Cortex of kidney (tissue), 1 donor: ENCODE measurements at places on chromosomes 13 and 19.

- DNase-seq, result no peak
Observed at GRCh38 chr13:112821340-112822055, 131.7 kb downstream of the ATP11A start.

DNA sequence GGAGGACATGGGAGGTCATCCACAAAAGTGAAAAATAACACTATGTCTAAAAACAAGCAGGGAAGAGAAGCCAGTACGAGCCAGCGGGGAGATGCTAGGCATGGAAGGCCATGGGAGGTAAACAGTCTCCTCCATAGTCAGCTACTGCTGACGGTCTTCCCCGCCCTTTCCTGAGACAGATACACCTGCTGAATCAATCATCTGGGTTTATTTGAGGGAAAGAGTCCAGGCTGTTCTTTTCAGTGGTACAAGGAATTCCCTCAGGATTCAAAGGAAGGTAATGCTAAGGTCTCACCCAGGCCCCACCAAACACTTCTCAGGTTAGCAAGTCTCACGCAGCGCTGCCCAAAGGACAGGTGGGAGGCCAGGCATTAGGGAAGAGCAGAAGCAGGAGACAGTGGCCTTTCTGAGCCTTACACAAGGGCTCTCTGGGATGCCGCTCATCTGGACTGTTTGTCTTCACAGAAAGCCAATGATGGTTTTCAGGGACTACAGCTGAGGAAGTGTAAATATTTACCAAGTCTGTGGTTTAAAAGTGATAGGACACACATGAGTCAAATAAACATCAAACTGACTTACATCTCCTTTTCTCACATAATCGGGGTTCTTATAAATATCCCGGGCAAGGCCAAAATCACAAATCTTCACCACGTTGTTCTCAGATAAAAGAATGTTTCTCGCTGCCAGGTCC is 173.9 kb downstream of the FLT1 start:
- DNase-seq, result no peak

DNA sequence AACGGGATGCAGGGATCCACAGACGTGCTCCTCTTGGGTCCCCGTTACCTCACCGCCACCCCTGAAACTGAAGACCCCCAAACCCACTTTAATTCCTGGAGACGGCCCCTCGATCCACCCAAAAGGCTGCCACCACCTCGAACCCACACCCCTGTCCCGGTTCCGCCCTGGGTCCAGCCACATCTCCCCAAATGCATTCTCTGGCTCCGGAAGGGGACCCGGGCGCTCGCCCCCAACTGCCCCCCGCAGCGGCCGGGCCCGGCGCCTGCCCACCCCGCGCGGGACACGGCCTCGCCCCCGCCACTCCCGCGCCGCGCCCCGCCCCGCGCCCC is 219 bp upstream of the FSTL3 start:
- DNase-seq, result no peak

DNA sequence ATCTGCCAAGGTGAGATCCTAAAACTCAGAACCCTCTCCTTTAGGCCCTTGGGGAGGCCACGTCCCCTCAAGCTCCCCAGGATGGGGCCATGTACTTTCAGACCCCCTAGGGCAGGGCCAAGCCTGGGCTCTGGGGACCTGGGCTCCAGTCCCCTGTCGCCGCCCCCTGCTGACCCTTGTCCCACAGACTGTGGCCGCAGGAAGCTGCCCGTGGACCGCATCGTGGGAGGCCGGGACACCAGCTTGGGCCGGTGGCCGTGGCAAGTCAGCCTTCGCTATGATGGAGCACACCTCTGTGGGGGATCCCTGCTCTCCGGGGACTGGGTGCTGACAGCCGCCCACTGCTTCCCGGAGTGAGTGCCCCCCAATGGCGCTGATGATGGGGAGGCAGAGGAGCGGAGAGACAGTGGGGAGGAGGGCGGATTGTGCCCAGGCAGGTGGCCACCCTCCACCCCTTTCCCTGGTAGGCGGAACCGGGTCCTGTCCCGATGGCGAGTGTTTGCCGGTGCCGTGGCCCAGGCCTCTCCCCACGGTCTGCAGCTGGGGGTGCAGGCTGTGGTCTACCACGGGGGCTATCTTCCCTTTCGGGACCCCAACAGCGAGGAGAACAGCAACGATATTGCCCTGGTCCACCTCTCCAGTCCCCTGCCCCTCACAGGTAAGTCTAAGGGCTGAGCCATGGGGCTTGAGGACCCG is 18.8 kb downstream of the HPN start:
- no peak for DNase-seq

- DNase-seq, result no peak
Observed at GRCh38 chr19:3985643-3986259, 488 bp upstream of the EEF2 start.

DNA sequence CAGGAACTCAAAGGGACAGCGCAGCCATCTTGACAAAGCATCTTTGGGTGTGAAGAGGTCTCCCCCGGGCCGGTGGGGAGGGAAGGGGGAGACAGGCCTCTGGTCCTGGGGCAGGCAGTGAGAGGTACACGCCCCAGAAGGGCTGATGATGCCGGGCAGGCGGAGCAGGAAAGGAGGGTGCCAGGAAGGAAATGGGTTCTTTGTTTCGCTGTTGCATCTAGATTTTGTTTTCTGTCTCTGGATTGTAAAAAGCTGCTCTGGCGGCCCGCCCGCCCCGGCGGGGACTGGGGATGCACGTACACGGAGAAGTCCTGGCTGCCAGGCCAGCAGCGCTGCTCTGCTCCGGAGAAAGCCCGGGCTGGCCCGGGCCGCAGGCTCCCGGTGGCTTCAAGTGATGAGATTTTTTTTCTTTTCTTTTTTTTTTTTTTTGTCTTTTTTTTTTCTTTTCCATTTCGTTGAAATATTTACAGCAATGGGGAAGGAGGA is 13.2 kb upstream of the ASF1B start:
- DNase-seq, result no peak

- DNase-seq, result no peak
Observed at GRCh38 chr13:84563611-84564010, 681.3 kb upstream of the SLITRK1 start.

GRCh38 chr13:35914662-35915061 is 216.5 kb downstream of the DCLK1 start:
- DNase-seq, result no peak

DNA sequence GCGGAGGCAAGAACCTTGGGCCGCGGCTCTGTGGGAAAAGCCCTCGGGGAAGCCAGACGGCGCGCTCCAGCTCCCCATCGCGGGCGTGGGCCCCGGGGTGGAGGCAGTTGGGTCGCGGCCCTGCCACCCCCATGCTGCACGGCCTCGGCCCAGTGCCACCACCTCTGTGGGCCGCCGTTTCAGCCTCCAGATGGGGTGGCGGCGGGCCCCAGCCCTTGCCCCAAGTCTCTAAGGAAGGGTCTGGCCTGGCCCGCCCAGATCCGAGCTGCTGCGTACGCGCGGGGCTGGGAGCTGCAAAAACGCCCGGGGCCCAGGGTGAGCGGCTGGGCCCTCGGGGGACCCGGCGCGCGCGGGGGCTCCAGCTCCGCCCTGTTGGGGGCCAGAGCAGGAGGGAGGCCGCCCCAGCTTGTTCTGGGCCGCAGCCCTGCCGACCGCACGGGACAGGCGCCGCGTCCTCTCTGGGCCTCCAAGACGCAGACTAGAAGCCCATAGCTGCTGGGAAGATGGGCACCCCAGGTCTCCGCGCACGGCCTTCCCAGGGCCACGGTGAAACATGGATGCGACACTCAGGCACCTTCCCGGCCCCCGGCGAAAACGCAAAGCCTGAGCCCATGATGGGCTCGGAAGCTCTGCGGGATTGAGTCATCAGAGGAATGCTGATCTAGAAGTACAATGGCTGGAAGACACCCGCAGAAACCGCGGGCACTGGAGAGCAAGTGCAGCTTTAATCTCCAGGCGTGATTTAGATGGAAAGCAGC is 110.1 kb downstream of the KCTD15 start:
- DNase-seq, result no peak
